ENCODE measurements at places on chromosomes 7 and 10. TPM values are rescaled to one million over a fixed set of nuclear protein-coding genes. Genes with fewer than 3 reads are reported as not detected.

- no peak for DNase-seq
Observed at GRCh38 chr7:100887516-100888290, 1.8 kb downstream of the UFSP1 start.

OR2A7 gene
- 1.1 TPM for polyA plus RNA-seq

RARRES2 gene
- 60.4 TPM for polyA plus RNA-seq

GRCh38 chr10:71393841-71394475 lies 2.8 kb upstream of the CDH23 start:
- DNase-seq = no peak

CUZD1 gene
- 1.0 TPM for polyA plus RNA-seq

MAT1A gene
- not detected for polyA plus RNA-seq

DNA sequence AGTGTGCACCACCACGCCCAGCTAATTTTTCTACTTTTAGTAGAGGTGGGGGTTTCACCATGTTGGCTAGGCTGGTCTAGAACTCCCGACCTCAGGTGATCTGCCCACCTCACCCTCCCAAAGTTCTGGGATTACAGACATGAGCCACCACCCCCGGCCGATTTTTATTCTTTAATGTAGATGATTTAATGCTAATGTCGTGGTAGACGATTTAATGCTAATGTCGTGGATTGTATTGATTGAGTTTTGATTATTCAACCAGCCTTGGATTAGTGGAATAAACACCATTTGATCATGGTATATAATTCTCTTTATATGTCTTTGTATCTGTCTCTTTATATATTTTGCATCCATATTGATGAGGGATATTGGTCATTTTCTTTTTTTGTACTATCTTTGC lies 52.6 kb downstream of the OGDH start:
- DNase-seq = no peak

GRCh38 chr7:40405991-40406390 lies 271.2 kb downstream of the SUGCT start:
- DNase-seq = no peak

- DNase-seq = no peak
Observed at GRCh38 chr7:75591467-75592255, 99.5 kb downstream of the SPDYE5 start.

- DNase-seq = no peak
Observed at GRCh38 chr7:107495516-107495915, 25.7 kb downstream of the GPR22 start.

TMEM243 gene
- 17.5 TPM for polyA plus RNA-seq

GRCh38 chr10:49744924-49745605 lies 17.1 kb downstream of the OGDHL start:
- DNase-seq = no peak

DNA sequence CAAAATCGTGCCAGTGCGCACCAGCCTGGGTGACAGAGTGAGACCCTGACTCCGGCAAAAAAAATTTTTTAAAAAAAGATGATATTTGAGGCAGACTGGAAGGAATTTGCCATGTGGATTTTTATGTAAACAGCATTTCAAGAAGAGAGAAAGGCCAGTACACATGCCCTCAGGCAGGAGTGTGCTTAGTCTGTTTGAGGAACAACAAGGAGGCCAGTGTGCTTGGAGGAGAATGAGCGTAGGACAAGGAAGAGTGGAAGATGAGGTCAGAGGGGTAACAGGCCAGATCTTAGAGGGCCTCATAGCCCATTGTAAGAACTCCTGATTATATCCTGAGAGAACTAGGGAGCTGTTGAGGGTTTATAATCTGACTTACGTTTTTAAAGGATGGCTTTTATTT lies 17.2 kb upstream of the STRIP2 start:
- DNase-seq = no peak

LIPK gene
- not detected for polyA plus RNA-seq

GRCh38 chr10:73537288-73537687 lies 41.5 kb upstream of the PPP3CB start:
- DNase-seq = no peak

DNA sequence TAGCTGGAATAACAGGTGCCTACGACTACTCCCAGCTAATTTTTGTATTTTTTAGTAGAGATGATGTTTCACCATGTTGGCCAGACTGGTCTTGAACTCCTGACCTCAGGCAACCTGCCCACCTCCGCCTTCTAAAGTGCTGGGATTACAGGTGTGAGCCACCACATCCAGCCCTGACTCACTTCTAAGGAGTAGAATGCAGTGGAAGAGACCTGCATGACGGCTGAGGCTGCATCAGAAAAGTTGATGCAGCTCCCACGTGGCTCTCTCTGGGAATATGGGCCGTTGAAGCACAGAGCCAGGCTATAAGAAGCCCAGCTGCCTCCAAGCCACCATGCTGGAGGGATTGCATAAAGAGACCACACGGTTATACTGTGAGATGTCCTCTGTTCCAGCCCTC lies 21.6 kb upstream of the ASL start:
- DNase-seq = no peak

DNA sequence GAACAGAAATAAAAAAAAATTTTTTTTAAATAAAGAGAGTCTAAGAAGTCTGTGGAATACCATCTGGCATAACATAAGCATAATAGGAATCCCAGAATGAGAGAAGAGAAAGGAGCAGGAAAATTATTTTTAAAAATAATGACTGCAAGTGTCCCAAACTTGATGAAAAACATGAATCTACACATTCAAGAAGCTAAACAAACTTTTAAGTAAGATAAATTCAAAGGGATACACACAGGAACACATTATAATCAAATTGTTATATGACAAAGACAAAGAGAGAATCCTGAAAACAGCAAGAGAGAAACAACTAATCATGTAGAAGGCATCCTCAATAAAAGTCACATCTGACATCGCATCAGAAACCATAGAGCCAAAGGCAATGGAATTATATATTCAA lies 30.9 kb downstream of the SMURF1 start:
- DNase-seq = no peak

- no peak for DNase-seq
Observed at GRCh38 chr7:135262623-135263320, 29.1 kb downstream of the STRA8 start.
